ENCODE measurements at places on chromosomes 13 and 19. TPM values are rescaled to one million over a fixed set of nuclear protein-coding genes. Genes with fewer than 3 reads are reported as not detected.
A peak's percentile ranks its signal among the peaks of the same experiment; 100 is the strongest.

- DNase-seq: peak; percentile 94
These were observed 22.6 kb downstream of the FBXL12 start for GRCh38 chr19:9796113-9796773.

DNA sequence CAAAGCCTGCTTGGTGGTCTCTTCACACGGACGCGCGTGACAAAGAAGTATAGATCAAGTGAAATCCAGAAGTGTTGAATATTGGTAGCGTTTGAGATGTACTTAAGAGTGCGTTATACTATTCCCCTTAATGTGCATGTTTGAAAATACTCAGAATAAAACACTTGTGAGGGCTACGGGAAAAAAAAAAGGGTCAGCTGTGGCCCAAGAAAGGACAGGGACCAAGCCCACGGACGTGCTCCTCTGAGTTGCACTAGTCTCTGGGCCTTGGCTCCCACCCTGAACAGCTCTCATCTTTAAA lies 622 bp upstream of the RBM42 start:
- DNase-seq: no peak

GRCh38 chr19:5244351-5244750 lies 96.3 kb downstream of the PTPRS start:
- no peak for DNase-seq

GRCh38 chr13:26558074-26558805 lies 757 bp downstream of the WASF3 start:
- no peak for DNase-seq

DNA sequence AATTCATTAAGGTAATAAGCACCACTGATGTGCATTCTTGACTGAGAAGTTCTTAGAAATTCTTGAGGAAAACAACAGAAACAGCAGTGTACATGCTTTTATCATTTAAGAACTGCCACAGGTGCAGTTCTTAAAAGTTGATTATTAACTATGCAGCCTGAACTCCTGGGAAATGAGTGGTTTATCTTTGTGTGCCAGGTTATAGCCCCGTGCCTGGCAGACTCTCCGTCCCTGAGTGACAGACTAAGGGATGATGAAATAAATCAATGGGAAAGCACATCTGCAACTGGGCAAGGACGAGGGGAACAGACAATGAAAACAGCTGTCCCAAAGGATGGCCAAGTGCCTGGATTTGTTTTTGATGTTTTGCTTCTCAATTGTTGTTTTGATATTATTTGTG lies 84.4 kb upstream of the SPATA13 start:
- no peak for DNase-seq

- no peak for DNase-seq
These were observed 182.7 kb upstream of the CSNK1A1L start for GRCh38 chr13:37288057-37288720.

- DNase-seq: peak; percentile 81
These were observed 14.6 kb upstream of the KCNN1 start for GRCh38 chr19:17951990-17952976.

Gene MAN2B1
- 218 TPM for polyA plus RNA-seq

Gene C19orf73
- 0.60 TPM for polyA plus RNA-seq

Gene DLL3
- not detected for polyA plus RNA-seq
